Activated naive CD4-positive, alpha-beta T cell treated with anti-CD3 and anti-CD28 coated beads, Interleukin-2, amount 50 U/mL, for 72 hours (primary cell): ENCODE measurements at places on chromosomes 3 and 15.

DNA sequence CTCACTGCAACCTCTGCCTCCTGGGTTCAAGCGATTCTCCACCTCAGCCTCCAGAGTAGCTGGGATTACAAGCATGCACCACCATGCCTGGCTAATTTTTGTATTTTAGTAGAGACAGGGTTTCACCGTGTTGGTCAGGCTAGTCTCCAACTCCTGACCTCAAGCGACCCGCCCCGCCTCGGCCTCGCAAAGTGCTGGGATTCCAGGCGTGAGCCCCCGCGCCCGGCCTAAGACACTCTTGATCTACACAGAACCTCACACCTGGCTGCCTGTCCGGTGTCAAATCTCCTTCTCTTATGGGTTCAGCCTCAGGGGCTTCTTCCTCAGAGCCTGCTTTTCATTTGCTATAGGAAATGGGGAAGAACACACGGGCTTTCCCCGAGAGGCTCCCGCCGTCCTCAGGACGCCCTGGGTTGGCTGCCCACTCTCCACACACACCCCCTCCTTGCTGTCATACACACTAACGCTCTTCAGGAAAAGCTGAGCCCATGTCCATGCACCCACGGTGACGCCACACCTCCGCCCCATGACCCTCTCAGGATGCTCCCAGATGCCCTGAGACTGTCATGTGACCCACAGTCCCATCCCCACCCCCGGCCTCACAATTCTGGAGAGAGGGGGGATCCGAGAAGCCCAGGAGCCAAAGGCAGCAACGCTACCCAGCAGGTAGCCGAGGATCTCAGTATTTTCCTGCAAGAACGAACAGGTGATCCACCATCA, 10.4 kb downstream of the TMEM44 start:
- DNase-seq, result no peak

GRCh38 chr15:60975218-60975617, 253.9 kb downstream of the RORA start:
- DNase-seq, result no peak

DNA sequence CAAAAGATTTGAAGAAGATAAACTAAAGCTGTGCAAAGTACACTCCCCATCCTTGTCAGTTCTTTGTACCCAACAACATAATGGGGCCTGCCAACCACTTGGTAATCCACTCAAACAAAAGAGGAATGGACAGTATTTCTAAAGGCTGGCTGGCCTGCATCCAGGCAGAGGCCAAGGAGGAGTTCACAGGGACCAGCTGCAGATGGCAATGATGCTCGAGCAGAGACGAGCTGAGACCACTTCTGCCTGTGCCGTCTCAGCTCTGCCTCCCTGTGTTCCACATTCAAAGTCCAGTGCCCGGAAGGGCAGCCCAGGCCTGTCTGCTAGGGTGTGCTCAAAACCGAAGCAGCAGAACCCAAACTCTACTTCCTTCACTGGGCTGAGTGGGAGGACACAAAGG, 14.3 kb downstream of the CXCR6 start:
- DNase-seq, result no peak

DNA sequence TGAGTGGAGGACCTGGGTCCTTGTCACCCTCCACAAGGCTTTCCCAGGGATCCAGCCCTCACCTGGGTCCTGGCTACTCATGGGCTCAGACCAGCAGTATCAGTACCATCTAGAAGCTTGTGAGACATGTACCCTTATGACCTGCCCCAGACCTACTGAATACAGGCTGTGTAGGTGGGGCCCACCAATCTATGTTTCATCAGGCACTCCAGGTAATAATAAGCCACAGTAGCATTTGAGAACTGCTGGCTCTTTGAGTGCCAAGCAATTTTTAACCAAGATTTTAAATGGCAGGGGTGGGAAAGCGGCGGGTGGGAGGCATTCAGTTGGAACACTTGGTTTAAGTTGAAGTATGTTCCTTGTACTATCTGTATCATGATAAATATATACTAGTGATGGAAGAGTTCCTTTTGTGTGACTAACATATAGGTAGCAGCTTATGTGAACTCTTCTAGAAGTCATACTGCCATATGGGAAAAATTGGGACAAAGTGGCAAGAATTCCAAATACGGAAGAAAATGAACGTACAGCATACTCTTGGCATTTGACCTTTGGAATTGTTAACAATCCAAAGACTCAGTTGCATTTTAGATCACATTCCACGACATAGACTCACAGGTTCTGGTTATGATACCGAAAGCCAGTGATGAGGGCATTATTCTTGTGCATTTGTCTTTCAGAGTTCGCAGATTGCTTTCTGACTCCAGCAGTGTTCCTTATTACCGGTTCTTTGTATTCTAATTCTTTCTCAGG, 190.4 kb downstream of the GHSR start:
- no peak for DNase-seq

GRCh38 chr3:164679245-164679644, 399.1 kb downstream of the SI start:
- no peak for DNase-seq

- no peak for DNase-seq
Measured at GRCh38 chr15:42741710-42742109, 4.8 kb upstream of the CDAN1 start.

GRCh38 chr3:170296703-170297102, 60.8 kb upstream of the SKIL start:
- DNase-seq, result no peak

DNA sequence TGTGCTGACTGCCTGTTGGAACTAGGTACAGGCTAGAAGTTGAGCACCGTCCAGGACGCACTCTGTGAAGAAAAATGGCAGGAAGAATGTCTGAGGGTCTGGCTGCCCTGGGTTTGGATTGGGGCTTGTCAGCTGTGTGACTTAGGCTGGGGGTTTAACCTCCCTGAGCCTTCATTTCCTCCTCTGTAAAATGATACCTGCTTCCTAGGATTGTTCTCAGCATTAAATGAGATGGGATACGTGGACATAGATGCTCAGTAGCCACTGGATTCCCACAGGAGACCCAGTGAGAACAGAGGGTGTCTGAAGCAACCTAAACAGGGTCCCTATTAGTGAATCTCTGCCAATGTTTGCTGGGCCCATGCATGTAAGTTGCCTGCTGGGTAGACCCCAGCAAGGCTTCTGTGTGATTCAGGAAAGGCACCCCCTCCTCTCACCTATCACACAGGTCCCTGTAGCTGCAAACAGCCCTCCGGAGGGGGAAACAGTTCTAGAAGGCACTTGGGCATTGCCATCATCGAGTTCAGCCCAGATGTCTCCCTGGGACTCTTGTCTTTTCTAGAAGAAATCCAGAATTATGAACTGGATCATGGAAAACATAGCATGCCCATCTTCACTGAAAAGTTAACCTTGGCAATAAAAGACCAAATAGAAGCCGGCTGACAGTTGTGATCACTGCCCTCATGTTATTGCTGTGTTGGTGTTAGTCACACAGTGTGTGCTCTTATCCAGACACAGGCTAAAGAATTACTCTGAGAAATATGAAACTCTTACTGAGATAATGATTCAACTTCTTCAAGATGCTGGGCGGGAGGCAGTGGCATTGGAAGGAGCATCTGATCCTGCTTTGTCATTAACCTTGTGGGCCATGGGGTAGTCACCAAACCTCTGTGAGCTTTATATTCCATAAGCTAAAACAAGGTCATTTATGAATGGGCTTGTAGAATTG, 64.5 kb downstream of the SMAD6 start:
- no peak for DNase-seq
